T-helper 22 cell (primary cell): ENCODE measurements at places on chromosomes 1 and 21.

GRCh38 chr1:47406966-47407365, 9.1 kb upstream of the FOXE3 start:
- DNase-seq, result no peak

DNA sequence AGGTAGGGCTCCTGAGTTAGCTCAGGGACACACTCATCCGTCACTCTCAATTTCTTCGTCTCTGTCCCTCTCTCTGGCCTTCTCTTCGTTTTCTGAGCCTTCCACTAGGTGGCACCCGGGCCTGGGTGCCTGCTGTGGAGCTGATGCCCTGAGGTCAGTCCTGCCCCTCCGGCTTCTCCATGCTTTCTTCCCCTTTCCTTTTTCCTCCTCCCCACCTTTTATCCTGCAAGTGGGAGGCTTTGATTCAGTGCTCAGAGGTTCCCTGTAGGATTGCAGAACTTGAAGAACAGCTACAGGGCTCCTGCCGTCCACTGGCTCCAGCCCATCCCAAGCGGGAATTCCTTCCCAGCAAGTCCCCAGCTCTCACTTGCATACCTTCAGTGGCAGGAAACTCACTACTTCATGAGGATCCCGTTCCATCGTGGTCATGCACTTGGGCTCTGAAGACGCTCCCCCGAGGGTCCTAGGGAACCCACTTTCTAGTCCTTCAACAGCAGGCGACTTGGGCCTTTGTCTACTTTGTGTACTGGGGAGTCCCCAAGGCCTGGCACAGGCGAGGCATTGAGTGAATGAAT, 45.6 kb downstream of the SRRM1 start:
- DNase-seq, result no peak

- DNase-seq, result no peak
Observed at GRCh38 chr21:22120616-22121266, 1122.5 kb downstream of the NCAM2 start.

DNA sequence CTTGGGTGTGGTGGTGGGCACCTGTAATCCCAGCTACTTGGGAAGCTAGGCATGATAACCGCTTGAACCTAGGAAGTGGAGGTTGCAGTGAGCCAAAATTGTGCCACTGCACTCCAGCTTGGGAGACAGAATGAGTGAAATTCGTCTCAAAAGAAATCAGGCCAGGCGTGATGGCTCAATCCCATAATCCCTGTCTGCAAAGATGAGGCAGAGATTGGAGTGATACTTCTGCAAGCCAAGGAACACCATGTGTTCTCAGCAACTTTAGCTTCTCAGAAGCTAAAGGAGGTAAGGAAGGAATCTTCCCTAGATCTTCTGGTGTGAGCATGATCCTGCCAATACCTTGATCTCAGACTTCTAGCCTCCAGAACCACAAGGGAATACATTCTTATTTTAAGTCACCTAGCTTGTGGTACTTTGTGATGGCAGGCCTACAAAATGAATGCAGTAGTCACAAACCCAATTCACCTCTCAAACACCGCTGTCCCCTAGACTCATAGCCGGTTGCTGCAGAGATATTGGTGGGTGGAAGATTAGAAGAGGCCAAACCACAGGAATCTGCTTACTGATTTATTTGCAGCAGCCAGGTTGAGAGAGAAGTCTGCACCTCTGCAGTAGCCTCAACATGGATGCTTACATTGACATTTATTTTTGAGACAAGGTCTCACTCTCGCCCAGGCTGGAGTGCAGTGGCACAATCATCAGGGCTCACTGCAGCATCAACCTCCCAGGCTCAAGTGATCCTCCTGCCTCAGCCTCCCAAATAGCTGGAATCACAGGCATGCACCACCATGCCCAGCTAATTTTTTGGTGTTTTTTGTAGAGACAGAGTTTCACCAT, 18.6 kb downstream of the L1TD1 start:
- no peak for DNase-seq

GRCh38 chr1:9128166-9128519, 759 bp downstream of the GPR157 start:
- no peak for DNase-seq

DNA sequence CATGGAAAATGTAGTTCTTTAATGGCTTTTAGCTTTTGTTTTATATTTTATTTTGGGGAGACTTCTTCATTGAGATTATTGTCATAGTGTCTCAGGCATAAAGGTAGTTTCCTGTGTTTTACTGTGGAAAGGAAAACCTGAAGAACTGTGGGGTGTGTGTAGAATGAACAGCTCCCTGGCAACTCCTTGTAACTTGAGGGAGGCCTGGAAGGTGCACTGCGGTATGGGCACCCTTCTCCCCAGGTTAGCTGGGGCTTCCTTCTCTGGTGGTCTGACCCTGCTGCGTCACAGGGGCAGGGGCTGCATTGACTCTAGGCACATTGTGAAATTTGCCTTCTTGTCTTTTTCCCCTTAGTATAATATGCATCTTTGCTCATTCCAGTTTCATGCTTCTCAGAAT, 1.7 kb downstream of the ATP1B1 start:
- DNase-seq, result no peak

DNA sequence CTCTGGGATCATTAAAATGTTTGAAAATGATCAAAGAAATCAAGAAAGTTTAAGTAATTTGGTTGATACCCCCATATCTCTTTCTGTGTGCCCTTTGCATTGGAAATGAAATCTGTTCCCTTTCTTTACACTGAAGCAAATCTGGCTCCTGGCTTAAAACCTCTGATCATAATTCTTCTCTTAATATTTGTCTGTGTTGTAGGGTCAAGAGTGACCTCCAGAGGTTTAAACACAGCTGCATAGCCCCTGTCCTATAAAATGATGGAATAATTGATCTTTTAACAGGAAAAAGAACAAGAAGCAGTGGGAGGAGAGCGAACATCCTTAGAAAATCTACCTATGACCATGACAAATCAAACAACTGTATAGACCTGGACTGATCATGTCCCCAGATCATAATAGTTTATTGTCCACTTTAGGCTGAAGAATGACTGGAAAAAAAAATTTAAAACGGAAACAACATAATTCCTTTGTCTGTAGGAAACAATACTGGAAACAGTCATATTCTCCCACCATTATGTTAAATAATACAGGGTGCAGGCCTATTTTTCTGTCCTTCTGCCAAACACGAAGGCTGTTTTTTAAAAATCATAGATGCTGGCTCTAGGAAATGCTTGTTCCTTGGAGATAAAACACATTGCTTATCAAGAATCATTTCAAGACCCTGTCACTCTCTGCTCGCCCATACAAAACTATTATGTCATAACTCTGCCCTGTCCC, 184.3 kb downstream of the NEGR1 start:
- no peak for DNase-seq

DNA sequence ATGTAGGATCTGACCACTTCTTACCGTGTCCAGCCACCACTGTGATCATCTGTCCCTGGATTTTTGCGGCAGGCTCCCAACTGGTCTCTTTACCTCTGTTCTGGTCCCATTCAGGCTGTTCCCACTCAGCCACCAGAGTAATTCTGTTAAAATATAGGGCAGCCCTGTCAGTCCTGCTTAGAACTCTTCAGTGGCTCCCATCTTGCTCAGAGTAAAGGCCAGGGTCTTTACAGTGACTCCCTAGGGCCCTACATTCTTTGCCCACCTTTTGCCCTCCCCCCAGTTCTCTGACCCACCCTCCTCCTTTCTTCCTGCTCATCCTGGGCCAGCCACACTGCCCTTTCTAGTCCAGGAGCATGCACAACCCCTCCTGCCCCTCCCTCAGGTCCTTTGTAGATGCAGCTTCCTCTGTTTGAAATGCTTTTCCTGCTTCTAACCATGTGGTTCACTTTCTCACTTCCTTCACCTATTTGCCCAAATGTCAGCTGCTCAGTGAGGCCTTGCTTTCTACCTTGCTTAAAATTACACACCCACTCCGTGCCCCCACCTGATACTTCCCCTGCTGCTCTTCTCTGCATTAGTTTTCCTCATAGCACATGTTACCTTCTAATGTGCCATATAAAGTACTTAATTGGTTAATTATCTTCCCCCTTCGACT, 7.8 kb downstream of the UBIAD1 start:
- no peak for DNase-seq

GRCh38 chr1:107076841-107077240, 20.4 kb downstream of the PRMT6 start:
- DNase-seq, result no peak

DNA sequence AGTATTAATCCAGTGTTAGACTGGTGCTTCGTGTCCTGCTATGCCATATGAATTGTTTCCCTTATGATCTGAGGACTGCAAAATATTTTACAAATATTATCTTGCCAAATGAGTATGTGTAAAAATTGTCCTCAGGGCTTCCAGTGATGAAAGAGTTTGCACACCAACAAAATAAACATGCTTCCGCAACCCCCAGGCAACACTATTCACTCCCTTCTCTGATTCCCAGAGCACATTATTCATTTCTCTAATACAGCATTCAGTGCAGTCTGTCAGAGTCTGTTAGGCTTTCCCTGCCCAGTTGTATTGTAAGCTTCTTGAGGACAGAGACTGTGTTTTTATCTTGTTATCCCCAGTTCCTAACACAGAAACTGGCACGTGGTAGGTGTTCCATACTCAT, 409.9 kb upstream of the C1orf87 start:
- no peak for DNase-seq

- no peak for DNase-seq
Observed at GRCh38 chr1:20279509-20279908, 11.2 kb upstream of the VWA5B1 start.

GRCh38 chr1:11790101-11790879, 15.5 kb downstream of the MTHFR start:
- no peak for DNase-seq

GRCh38 chr1:172068334-172068733, 227.0 kb downstream of the DNM3 start:
- DNase-seq, result no peak

- DNase-seq, result no peak
Observed at GRCh38 chr1:201251851-201252430, 31.4 kb upstream of the PKP1 start.

DNA sequence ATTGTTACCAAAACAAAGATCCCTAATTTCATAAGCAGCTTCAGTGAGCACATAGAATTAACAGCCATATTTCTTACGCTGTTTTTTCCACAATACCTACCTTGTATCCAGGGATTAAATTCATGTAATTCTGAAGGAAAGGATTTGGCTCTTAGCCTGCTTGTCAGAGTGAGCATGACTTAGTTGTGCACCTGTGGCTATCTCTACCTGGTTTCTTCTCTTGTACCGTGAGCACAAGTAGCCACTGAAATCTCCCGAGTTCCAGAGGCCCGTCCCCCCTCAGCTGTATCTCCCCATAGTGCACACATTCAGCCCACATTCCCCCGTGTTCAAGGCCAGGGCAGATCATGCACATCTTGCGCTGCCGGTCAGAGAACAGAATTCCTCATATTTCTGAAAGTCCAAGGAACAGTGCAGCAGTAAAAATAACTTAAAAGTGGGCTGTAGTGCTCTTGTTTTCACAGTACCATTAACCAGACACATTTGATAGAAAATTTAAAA, 2.3 kb downstream of the TENT5C start:
- no peak for DNase-seq

- no peak for DNase-seq
Observed at GRCh38 chr1:29383746-29384371, 147.5 kb downstream of the PTPRU start.

DNA sequence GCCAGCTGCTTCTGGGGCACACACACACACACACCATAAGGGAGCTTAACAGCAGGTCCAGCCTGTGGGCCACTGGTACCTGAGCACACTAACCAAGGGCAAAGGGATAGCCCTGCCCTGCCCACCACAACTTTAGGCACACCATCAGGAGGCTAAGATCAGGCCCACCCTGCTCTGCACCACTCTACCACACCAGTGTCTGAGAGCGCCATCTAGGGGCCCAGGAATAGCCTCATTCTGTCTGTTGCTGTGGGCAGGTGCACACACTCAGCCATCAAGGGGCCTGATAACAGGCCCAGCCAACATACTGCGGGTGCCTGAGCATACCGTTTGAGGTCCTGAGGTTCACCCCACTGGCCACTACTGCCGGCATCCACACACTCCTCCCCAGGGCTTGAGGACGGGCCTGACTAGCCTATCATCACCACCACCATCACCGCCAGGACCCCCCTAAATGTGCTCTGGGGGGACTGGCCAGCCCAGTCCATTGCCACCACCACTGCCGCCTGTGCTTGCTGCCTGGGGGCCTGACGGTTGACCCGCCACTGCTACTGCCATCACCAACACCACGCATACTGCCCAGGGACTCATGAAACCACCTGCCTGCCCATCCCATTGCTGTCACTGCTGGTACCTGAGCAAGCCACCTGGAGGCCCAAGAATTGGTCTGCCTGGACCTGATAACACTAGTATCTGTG, 31.3 kb downstream of the NSL1 start:
- DNase-seq, result no peak

DNA sequence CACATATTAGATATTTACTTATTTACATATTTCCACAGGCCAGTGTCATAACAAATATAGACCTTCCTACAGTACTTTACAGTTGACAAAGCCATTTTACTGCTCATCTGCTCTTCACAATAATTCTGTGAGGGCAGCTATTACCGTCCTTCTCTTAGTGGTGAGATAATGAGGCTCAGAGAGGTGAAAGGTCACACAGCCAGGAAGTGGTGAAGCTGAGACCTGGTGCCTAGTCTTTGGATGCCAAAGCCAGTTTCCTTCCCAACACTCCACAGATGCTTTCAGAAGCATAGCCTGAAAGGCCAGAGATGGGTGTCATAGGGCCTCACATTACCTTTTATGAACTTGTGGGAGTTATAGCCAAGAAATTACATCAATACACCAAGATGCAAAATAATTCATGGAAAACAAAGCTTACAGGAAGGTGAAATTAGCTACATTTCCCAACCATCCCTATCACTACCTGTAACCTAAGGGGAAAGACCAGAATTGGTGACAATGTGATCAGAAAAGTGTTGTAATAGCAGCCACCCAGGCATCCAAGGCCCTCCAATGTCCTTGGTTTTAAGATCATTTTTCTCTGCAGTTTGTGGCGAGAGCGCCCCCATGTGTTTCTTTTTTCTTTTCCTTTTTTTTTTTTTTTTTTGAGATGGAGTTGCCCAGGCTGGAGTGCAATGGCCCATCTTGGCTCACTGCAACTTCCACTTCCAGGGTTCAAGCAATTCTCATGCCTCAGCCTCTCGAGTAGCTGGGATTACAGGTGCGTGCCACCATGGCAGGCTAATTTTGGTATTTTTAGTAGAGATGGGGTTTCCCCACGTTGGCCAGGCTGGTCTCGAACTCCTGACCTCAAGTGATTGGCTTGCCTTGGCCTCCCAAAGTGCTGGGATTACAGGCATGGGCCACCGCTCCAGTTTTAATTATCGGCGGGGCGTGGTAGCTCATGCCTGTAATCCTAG, 26.5 kb upstream of the RPL11 start:
- no peak for DNase-seq

GRCh38 chr1:32861904-32862695, 8.6 kb downstream of the FNDC5 start:
- no peak for DNase-seq

- DNase-seq, result no peak
Observed at GRCh38 chr1:22089787-22090186, 37.3 kb downstream of the CDC42 start.

- DNase-seq, result no peak
Observed at GRCh38 chr1:201359031-201359872, 18.2 kb downstream of the TNNT2 start.

- DNase-seq, result no peak
Observed at GRCh38 chr1:33094971-33095604, 14.1 kb downstream of the AZIN2 start.
